ENCODE measurements at places on chromosomes 3 and 15. TPM values are rescaled to one million over a fixed set of nuclear protein-coding genes. Genes with fewer than 3 reads are reported as not detected.

DNA sequence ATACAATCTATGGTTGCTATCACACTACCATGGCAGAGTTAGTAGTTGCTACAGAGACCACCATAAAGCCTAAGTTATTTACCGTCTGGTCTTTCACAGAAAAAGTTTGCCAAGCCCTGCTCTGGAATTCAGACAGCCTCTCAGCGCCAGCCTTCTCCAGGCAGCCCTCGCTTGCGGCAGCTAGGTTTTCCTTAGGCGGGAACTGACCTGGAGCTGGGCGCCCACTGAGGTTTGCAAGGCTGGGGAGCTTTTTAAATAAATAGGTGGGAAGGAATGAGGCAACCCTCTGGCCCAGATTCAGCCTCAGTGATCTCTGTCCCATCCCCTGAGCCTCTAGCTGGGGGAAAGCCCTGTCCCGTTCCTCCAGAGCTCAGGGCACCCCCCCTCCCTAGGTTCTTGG, 1.2 kb downstream of the CTSH start:
- H3K36me3 ChIP-seq, result no peaks in the 10 kb centered on the region
- H3K4me3 ChIP-seq, result peak overlapping the region; percentile 72
- no peak for DNase-seq
- peak overlapping the region; percentile 84 for H3K27ac ChIP-seq

GRCh38 chr3:71232895-71233294, 350.6 kb downstream of the FOXP1 start:
- no peak overlapping the region for H3K27ac ChIP-seq
- DNase-seq, result no peak
- H3K4me1 ChIP-seq, result no peaks in the 10 kb centered on the region
- no peaks in the 10 kb centered on the region for H3K36me3 ChIP-seq
- H3K27me3 ChIP-seq, result no peaks in the 10 kb centered on the region

DNA sequence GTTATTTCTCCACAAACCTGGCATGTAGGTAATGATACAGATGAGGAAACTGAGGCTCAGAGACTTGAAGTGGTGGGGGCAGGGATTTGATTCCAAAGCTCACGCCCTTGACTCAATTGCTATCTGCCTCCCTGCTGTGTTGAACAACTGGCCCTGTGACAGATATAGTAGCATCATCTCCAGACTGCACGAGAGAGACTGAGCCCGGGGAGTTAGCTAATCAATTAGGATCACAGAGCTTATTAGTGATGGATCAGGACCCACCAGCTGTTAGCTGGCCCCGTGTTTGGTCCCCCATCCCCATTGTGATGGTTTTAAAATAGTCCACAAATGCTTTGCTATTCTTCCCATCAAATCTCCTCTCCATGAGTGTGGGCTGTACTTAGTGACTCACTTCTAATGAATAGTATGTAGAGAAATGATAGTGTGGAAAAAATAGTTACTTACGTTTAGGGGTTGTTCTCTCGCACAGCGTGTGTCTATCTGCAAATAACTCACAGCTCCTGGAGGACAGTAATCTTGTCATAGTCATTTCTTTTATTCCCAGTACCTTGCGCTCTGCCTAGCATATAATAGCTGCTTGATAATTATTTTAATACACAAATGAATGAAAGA, 74.4 kb upstream of the KLF13 start:
- H3K27me3 ChIP-seq, result no peaks in the 10 kb centered on the region
- H3K4me3 ChIP-seq, result no peak overlapping the region
- peak overlapping the region; percentile 63 for H3K27ac ChIP-seq
- no peaks in the 10 kb centered on the region for H3K36me3 ChIP-seq

DNA sequence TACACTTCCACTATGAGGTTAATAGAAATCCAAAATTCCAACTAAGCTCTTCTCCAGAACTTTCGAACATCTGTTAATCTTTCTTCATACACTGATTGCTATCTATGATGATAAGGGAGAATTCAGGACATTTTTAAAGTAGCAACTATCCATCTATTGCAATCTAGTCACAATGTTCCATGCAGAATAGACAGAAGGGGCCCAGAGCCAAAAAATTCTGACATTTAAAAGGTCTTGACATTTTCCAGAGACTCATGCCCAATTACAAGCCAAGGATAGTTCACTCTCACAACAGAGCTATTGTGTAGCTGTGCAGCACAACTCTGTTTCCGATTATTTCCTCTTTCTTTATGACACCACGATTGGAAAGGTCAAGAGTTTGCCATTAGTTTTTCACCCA, 999.7 kb upstream of the ALCAM start:
- H3K27ac ChIP-seq, result no peak overlapping the region
- no peaks in the 10 kb centered on the region for H3K4me1 ChIP-seq
- H3K27me3 ChIP-seq, result no peaks in the 10 kb centered on the region

GRCh38 chr3:18585004-18585968, 160.1 kb upstream of the SATB1 start:
- DNase-seq, result no peak
- no peaks in the 10 kb centered on the region for H3K27me3 ChIP-seq
- no peak overlapping the region for H3K4me3 ChIP-seq
- no peak overlapping the region for H3K27ac ChIP-seq
- no peaks in the 10 kb centered on the region for H3K36me3 ChIP-seq
- H3K4me1 ChIP-seq, result no peaks in the 10 kb centered on the region

GRCh38 chr3:32420126-32421038, 28.7 kb downstream of the CMTM7 start:
- DNase-seq, result no peak
- no peaks in the 10 kb centered on the region for H3K36me3 ChIP-seq
- H3K27me3 ChIP-seq, result no peaks in the 10 kb centered on the region
- peak overlapping the region; percentile 39 for H3K4me3 ChIP-seq

DNA sequence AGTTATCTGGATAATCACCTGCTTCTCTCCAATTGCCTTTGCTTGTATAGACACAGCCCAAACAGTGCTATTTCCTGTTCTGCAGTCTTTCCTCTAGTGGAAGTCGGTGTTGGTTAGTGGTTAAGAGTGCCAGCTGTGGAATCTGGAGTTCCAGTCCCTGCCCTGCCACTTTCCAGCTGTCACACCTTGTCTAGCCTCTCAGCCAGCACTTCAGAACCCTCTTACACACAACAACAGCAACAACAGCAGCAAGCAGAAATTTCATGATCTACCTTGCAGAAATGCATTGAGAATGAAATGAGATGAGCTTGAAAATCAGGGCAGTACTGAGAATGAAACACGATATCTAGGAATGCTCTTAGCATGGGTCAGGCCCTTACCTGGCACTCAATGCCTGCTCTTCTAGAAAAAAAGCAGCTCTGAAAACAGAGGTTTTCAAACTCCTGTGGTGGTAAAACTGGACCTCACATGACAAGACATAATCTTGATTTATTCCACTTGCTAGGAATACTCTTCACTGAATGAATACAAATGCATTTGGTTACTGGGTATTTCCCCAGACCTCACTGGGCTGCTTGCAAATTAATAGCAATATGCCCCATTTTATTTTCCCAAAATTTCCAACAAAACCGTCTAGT, 3.3 kb upstream of the WNT5A start:
- peaks cover 5% of the 10 kb centered on the region for H3K27me3 ChIP-seq
- H3K36me3 ChIP-seq, result no peaks in the 10 kb centered on the region
- DNase-seq, result no peak
- no peak overlapping the region for H3K4me3 ChIP-seq
- H3K4me1 ChIP-seq, result peaks cover 6% of the 10 kb centered on the region

GRCh38 chr3:152496286-152496685, 227.6 kb downstream of the MBNL1 start:
- no peaks in the 10 kb centered on the region for H3K27me3 ChIP-seq
- no peak overlapping the region for H3K4me3 ChIP-seq
- no peaks in the 10 kb centered on the region for H3K36me3 ChIP-seq
- no peaks in the 10 kb centered on the region for H3K4me1 ChIP-seq
- no peak for DNase-seq
- no peak overlapping the region for H3K27ac ChIP-seq

DNA sequence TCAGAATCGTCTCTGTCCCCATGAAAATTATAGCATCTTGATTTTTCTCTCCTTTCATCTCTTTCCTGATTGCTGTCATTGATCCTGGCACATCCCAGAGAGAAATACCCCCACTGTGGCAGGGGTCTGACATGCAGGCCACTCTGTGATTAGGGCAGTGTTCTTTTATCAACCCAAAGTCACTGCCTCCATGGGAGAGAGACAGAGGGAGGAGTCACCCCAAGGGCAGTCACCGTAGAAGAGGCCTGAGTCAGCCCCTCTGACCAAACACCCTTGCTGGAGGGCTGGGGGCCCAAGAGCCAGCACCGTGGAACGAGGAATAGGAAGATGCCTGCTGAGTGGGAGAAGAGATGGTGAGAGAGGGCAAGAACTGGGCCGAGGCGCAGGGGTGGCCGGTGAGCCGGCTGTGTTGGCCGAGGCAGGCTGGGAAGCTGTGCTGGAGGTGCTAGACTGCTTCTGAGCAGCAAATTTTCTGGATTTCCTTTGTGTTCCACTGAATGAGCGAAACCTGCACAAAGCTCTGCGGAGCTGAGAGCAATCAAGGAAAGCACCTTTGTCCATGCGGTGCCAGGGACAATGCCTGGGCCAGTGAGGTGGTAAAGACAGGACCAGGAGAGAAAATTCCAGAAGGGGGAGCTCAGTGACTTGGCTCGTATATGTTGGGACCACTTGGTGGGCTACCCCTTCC, 103.8 kb downstream of the ADCY5 start:
- H3K4me3 ChIP-seq, result no peak overlapping the region
- no peaks in the 10 kb centered on the region for H3K4me1 ChIP-seq
- no peak overlapping the region for H3K27ac ChIP-seq
- no peaks in the 10 kb centered on the region for H3K27me3 ChIP-seq

DNA sequence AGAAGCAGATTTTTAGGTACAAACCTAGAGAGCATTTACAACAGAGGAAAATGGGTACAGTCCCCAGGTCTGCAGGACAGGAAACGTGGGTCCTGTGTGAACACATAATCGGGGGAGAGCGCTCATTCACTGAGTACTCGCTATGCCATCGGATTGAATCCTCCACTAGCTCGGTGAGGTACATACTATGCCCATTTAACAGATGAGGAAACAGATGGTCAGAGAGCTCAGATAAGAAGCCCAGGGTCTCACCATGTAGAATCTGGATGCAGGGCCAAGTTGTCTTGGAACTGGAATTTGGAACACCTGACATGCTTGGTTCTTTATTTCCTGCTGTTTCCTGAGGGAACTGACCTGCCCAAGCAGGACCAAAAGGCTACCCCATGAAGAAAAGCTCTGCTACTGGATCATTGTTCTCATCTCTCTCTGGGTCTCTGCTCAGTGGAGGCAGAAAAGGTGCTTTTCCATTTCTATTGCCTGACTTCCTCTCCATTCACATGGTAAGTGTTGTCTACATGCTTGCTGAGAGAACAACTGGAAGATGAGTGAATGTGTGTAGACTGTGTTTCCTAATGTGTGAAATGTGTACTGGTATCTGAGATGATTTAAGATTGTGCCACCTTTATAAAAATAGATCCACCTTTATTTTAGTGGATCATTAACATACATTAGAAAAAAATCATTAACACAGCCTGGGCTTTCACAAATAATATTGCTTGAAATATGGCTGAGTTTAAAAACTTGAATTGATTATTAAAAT, 89.1 kb downstream of the TGFBR2 start:
- DNase-seq, result no peak
- no peaks in the 10 kb centered on the region for H3K27me3 ChIP-seq
- peak overlapping the region; percentile 44 for H3K27ac ChIP-seq
- H3K4me3 ChIP-seq, result no peak overlapping the region
- peaks cover 14% of the 10 kb centered on the region for H3K4me1 ChIP-seq

- no peak overlapping the region for H3K27ac ChIP-seq
- H3K4me3 ChIP-seq, result no peak overlapping the region
- H3K4me1 ChIP-seq, result no peaks in the 10 kb centered on the region
- H3K36me3 ChIP-seq, result no peaks in the 10 kb centered on the region
- no peak for DNase-seq
- peaks cover 33% of the 10 kb centered on the region for H3K27me3 ChIP-seq
Measured at GRCh38 chr3:186640929-186641328, 730 bp downstream of the FETUB start.

DNA sequence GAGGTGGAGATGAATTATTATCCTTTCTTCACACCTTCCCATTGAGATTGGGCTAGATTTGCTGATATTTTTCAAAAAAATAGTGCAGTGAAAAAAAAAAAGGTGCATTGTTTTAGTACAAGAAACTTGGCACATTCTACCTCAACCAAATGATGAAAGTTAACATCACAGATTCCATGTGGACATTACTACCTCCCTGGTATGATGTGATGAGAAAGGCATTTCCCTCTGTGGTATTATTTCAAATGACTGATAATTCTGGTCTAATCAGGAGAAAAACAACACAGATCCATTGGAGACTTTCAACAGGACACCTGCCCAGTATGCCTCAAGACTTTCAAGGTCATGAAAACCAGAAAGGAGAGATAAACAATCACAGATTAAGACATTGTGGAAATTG, 313.4 kb downstream of the BCHE start:
- H3K27me3 ChIP-seq, result no peaks in the 10 kb centered on the region
- no peaks in the 10 kb centered on the region for H3K4me1 ChIP-seq
- H3K36me3 ChIP-seq, result no peaks in the 10 kb centered on the region
- no peak overlapping the region for H3K4me3 ChIP-seq

- no peak overlapping the region for H3K27ac ChIP-seq
- no peaks in the 10 kb centered on the region for H3K36me3 ChIP-seq
- H3K4me3 ChIP-seq, result no peak overlapping the region
- DNase-seq, result no peak
- H3K4me1 ChIP-seq, result no peaks in the 10 kb centered on the region
- peaks cover 5% of the 10 kb centered on the region for H3K27me3 ChIP-seq
Measured at GRCh38 chr3:43155464-43156121, 49.7 kb upstream of the POMGNT2 start.

- H3K27me3 ChIP-seq, result peaks cover 17% of the 10 kb centered on the region
- DNase-seq, result no peak
- peak within 1 kb of the TSS; percentile 49 for H3K4me3 ChIP-seq
- H3K27ac ChIP-seq, result no peak within 1 kb of the TSS
Measured at GRCh38 chr15:38564557-38565286, at the start of gene RASGRP1. Gene RASGRP1, minus strand, starts transcription at chr15:38564814. Its CDS starts 186 bp downstream, at chr15:38564628.

Gene NANOGP8
- total RNA-seq, result not detected

Gene ZNF502
- not detected for total RNA-seq

Gene PGBD4
- 2.3 TPM for total RNA-seq

Gene CKMT1A
- 4.6 TPM for total RNA-seq

Gene ZPLD1
- total RNA-seq, result not detected

Gene GRAMD2A
- 1.3 TPM for total RNA-seq
